ENCODE measurements at places on chromosomes 7 and 10.

DNA sequence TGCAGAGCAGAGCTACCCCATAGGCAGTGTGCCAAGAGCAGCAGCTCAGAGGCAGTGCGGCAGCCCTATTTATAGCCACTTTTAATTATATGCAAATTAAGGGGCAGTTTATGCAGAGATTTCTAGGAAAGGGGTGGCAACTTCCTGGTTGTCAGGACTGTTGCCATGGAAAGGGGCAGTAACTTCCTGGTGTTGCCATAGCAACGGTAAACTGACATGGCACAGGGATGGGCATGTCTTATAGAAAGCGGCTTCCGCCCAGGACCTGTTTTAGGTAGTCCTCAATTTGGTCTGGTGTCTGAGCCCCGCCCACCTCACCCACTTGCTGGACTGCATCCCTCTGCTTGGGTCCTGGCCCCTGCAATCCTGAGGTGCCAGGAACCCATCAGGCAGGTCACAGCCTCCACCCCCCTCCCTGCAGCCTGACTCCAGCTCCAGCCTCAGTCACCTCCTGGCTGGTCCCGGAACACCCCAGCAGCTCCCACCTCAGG, 115.8 kb downstream of the TMEM130 start:
- no peak for DNase-seq

DNA sequence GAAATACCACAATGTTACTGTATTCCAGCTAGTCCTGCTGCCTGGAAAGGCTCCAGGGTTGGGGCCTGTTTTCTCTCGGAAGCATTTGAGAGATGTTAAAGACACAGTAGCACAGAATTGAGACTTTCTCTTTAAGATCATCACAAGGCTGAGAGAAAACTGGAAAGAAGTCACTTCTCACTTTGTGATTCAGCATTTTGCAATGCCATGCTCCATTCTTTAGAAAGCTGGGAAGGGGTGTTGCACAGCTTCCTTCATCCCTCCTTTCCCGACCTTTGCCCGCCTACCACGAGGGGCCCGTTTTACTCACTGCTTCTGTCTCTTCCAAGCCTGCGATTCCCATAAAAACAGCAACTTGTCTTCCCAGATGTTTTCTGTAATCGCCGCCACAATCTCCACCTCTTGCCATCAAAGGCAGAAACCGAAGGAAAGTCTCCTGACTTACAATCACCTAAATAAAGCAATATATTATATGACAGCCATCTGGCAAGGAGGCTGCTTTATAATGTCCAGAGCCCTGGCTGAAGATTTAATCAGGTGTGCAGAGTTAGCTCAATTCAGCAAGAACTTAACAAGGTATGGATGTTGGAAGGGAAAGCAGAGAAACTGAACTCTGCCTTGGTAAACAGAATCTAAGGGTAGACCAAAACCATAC, 18.9 kb downstream of the NOD1 start:
- no peak for DNase-seq

GRCh38 chr10:30554440-30554825, 75.1 kb downstream of the LYZL2 start:
- no peak for DNase-seq

DNA sequence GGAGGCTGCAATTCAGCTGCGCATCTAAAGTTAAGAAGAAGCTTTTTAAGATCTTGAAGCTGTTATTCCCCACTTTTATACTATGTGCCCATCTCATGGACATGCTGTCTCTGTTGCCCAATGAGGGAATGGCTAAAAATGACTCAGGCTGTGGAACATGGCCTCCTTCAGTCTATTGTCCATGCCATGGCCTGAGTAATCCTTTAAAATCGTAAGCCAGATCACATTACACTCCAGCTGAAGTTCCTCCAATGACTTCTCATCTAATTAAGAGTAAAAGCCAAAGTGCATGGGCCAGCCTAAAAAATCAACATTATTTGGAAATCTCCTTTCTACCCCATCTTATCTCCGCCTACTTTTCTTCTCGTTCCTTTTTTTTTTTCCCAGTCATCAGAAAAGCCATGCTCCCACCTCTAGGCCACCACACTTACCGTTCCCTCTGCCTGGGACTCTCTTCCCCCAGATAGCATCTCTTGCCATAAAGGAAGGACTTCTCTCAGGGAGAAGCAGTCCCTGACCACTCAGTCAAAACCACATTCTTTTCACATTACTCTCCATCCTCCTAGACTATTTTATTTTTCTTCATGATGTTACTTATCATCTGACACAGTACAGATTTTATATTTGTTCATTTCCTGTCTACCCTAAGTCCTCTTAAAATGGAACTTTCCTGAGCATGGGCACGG, 337.4 kb downstream of the PRPF18 start:
- no peak for DNase-seq

GRCh38 chr7:27714831-27715444, 25.0 kb upstream of the TAX1BP1 start:
- DNase-seq, result no peak

GRCh38 chr10:63247771-63248170, 114.6 kb downstream of the NRBF2 start:
- no peak for DNase-seq

DNA sequence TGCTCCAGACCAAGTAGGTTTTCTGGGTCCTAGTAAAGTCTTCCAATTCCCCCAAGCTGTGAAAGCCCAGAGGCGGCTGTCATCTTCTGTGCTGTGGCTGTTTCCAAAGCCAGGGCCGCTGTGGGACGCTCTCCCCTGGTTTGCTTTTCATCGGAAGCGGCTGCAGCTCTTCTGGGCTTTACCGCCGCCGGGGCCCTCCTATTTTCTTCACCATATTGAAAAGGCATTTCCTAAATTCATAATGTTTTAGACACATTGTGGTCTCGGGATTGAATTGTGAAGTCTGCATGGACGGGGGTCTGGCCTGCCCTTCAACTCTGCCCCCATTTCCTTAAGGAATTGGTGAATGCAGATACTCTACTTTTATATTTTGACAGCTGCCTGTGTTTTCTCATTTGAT, 551.4 kb upstream of the MGMT start:
- no peak for DNase-seq

DNA sequence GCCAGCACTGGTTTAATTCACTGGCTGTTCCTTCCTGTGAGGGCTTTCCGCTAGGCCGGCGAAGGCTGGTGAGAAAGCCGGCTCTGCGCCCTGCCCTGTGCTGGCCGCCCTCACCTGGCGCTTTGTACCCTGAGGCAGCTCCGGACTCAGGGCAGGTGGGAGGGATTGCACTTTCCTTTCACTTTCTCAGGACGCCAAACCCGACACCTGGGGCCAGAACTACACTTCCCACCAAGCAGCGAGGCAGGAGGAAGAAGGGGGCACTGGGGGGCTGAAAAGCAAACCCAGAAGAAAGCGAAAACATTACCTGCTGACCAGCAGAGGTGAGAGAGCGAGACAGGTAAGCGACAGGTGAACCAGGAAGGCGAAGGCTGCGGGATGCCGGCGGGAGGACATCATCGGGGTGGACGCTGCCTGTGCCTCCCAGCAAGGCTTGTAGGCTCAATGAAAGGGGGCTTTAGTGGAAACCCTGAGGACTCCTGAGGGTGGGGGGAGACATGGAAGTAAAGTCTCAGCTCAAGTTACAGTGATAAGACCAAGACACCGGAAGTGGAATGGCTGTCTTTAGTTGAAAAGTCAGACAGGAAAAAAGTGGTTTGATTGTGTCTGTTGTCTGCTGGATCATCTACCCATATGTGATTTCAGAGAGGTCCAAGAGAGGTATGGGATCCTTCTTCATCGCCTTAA, at the start of gene RAB19:
Gene RAB19, plus strand, starts transcription at position 181 of the 687 bp plus-strand sequence. CDS start 3,589 bp downstream, outside the sequence.
- peak; percentile 15 for DNase-seq

DNA sequence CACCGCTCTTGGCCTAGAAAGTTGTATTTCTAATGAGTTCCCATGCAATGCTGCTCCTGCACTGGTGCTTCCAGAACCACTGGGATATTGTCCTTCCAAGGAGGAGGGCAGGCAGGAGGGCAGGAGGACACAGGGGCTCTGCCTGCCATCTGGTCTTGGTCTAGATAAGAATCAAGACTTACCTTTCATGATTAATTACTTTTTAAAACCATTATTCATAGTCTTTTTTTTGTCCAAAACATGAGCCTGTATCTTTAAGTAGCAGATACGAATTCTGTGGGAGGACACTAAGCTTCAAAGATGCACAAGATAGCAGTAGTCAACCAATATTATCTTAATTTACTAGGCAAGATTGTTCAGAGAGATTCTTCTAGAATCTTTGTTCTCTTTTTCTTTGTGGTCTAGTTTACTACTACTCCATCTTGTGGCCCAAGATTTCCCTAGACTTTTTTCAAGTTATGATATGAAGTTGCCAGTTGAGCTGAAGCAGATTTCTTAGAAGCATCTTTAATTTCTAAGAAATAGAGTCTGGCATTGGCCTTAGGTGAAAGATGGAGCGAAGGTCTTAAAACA, 57.6 kb downstream of the RBM33 start:
- DNase-seq, result no peak

DNA sequence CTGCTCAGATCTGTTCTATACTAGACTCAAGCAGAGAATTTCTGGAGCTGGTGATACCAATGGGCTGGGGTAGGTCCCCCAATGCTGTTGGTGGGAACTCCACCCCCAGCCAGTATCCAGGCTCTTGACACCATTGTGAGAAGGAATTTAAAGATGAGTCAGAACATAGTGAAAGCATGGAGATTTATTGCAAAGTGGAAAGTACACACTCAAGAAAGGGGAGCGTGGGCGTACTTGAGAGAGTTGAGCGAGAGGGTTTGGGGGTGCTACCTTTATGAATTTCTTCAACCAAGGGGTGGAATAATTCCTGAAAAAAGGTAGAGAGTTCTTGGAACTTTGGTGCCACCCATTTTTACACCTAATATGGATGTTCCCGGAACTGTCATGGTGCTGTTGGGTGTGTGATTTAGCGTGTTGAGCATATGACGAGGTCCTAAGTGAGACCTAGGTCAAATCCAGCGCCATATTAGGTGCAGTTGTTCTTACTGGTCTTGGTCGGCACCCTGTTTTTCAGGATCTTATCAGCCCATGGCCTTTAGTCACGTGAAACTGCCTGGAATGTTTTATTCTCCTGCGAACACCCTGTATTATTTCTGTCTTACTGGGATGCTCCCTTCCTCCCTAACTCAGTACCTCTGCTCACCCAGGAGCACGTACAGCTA, 122.0 kb upstream of the AHR start:
- DNase-seq, result no peak

DNA sequence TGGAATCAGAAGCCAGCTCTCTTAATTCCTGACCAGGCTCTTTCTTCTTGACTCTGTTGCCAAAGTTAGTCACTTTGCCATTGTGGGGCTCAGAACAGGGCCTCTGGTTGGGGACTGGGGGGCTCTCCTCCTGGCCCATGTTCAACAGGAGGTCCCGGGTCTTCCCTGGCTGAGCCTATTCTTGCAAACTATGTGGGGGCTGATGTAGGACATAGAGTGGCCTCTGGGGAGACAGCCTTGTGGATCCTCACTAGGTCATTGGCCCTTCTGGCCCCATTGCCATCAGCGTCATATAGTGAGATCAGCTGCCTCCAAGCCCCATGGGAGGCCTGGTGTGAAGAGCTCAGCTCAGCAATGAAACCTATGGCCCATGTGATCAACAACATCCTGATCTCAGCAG, 77.6 kb upstream of the LEP start:
- no peak for DNase-seq

DNA sequence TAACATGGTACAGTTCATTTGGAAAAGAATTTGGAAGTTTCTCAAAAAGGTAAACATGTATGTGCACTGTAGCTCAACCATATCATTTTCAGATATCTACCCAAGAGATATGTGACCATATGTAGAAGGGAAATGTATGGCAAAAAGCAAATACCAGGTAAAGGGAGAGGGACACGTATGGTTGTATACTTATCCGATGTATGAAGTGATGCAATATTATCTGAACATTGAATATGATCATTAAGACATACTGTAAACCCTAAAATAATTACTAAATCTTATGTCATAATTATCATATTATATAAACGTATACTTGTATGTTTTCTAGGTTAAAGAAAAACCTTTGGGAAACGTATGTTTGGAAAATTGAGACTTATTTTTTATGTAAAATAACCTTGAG, 367.5 kb upstream of the KCND2 start:
- DNase-seq, result no peak

- DNase-seq, result no peak
These were observed 20.5 kb upstream of the FZD1 start for GRCh38 chr7:91243591-91244301.

DNA sequence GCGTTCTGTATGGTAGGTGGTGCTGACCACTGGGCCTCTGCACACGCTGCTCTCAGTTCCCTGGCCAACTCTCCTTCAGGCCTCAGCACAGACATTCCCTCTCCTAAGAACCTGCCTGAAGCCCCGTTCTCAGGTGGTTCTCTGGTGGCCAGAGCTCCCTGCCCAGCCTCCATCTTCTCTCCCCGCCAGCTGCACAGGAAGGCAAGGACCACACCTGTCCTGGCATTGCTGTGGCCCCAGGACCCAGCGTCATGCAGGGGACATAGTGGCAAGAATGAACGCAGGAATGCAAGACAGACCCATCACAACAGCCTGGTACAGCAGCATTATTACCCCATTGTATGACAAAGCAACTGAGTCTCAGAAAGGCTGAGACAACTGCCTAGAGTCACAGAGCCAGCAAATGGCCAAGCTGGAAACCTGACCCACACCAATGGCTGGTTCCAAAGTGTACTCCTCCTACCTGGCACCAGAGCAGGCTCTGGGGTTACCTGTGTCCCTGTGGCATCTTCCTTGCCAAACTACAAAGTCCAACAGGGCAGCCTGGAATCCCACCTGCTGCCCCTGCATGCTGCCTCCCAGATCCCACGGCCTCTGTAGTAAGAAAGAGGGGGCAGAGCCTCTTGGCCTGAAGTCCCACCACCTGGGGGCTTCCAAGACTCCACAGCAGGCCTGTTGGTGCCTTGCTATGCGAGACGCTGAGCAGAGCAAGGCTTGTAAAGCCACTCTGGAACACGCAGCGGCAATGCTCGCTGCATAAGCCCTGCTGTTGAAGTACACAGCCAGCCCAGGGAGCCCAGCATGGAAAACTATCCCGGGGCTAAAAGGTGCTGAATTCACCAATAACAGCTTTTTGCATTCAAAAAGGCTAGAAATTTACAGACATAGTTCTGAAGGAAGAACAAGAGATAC, 73.3 kb downstream of the CHST15 start:
- no peak for DNase-seq

GRCh38 chr10:23870651-23871610, 338.0 kb upstream of the KIAA1217 start:
- DNase-seq, result no peak

DNA sequence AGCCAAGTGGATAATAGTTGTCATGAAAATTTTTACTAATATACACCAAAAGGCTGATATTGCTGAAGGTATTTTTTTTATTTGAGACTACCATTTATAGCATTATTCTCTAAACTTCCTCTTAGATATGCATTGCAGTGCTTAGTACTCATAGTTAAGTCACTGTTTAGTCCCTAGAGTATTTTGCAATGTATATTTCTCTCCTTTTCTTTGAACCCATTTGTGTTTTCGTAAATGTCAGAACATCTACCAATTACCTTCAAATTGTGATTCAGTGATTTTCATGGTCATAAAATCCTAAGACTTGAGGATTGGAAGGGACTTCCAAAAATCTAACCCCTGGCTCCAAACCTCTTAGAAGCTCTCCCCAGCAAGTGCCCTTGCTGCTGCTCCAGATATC, 21.5 kb upstream of the CYP26C1 start:
- DNase-seq, result no peak

DNA sequence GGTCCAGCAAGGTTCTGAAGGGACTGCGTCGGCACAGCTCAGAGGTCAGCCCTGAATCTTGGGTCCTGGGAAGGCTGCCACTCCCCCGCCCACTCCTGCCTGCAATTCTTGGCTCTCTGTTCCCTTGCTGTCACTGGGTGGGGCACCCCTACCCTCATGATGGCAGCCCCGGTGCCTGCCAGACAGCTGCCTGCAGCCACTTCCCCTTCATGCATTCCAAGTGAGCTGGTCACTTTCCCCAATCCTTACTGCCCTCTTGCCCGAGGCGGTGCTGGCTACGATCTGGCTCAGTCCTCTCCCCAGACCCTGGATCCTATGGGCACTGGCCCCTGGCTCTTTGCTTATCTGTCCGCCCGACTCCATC, 14.2 kb downstream of the MYL10 start:
- DNase-seq, result no peak

Data from GM06990 (cell line).